ENCODE measurements at places on chromosomes 2 and 18.

DNA sequence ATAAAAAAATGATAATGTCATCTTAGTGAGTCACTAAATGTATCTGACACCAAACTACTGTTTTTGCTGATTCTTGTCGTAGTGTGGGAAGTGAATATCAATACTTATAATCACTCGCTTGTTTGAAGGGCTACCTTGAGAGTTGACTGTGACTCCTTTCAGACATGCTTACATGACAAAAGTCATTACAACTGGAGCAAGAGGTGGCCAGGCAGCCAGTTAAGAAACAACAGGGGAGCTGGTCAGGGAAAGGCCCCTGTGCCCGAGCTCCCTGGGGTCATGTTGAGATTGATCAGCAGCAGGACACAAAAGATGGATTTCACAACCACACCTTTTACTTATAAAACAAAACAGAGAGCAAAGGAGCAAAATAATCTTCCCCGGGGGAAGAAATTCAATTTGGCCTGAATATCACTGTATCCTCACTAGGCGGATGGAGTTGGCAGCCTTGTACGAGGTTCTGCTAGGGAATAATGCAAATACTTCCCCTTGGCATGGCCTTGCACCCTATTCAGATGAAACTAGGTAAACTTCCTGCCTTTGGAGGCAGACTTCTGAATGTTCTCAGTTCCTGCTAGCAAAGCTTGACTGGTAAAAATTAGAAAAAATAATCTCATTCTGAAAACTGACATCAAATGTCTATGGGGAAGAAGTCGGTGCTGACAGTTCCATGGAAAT lies 101.2 kb downstream of the DYNC1I2 start:
- DNase-seq: no peak

DNA sequence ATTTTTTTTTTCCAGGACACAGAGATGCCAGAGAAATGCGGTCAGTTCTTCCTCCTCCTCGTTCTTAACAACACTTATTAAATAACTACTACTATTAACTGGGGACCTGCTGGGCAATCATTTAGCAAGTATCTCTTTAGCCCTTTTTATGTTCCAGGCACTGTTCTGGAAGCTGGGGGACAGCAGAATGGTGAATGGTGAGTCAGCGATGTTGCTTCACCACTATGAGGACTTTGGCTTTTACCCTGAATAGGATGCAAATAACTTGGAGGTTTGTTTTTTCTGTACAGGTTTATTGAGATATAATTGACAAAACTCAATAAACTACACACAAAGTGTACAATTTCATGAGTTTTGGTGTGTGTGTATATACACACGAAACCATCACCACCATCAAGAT lies 179.9 kb upstream of the MSH6 start:
- DNase-seq: no peak

DNA sequence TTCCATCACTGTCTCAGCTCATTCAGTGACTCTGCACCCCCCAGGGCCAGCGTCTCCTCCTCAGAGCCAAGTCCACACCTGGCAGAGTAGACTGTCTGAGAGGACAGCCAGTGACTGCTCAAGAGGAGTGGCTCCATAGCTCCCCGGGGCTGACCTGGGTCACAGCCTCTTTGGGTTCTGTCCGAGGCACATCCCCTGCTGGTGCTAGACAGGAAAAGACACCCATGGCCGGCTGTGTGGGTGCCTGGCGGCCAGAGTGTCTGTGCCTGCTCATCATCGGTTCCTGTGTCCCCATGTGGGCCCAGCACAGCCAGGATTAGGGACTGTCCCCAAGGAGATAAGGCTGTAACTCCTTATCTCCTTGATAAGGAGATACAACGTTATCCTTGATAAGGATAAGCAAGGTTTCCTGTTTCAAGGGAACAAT lies 3.5 kb upstream of the CROCC2 start:
- DNase-seq: no peak

GRCh38 chr2:173963323-173963816 lies 1.8 kb downstream of the SP3 start:
- DNase-seq: no peak

GRCh38 chr2:191174442-191174841 lies 23.6 kb upstream of the STAT4 start:
- DNase-seq: no peak

- no peak for DNase-seq
Observed at GRCh38 chr2:11457935-11458334, 8.0 kb downstream of the E2F6 start.

DNA sequence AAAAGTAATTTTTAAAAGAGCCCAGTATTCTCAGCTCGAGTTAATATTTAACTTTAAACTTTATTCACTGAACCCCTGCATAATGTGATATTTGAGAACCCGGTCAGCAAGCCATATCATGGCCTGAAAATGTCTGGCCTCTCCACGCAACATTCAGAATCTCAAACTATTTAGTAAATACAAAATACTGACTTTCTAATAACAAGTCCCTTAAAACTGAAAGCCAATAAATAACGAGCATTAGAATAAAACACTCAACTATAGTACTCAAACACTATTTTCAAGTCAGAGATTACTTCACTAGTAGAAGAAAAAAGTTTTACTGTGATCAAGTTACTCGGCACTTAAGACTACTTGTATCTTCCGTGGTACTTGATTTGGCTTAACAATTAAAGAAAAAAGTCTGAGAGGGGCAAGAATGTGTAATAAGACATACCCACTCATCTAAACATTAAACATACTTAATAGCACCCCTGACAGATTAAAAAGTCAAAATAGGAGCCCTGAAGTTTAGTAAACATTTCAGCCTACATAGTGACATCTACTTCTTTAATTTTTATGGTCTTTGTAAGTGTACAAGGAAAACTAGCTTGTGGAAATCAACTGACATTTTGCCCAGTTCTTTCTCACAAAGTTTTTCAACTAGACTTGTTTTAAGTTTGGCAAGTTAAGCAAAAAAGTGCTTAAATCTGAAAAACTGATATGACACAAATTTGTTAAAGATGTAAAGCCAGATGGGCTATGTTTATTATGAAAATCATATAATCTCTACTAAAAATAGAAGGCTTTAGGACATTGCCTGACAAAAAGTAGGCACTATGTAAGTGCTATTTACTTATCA lies 38.2 kb downstream of the RTN4 start:
- DNase-seq: no peak

- DNase-seq: no peak
Observed at GRCh38 chr2:33597026-33597425, 2.1 kb downstream of the FAM98A start.

GRCh38 chr2:37648331-37649011 lies 23.0 kb downstream of the CDC42EP3 start:
- DNase-seq: no peak

DNA sequence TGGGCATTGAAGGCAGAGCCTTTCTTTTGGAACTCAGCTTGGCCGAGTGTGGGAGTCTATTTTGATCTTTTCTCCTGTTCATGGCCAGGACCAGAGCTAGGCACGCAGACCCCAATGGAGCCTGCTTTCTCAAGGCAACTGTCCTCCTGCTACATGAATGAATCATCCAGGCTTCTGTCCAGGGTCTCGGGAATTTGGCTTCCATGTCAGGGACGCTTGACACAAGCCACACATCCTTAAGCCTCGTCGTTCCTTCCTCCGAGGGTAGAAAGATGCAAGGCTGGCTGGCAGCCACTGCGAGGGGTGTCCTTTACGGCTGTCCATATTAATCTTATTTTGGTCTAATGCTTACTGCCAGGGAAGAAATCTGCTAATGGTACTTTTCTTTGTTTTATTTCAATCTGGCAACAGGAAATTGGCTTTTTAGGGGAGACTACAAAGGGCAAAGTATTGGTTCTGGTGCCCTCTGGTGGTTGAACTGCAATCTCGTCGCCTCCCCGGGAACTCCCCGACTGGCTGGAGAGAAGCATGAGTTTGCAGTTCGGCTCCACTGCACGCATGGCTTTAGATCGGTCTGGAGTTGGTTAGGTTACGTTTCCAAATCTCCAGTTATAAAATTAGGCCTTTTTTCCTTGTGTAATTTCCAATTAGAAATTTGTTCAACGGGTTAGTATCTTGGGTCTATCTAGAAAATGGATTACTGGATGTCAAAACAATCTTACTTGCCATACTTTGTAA lies 135.2 kb downstream of the ALPK2 start:
- no peak for DNase-seq

DNA sequence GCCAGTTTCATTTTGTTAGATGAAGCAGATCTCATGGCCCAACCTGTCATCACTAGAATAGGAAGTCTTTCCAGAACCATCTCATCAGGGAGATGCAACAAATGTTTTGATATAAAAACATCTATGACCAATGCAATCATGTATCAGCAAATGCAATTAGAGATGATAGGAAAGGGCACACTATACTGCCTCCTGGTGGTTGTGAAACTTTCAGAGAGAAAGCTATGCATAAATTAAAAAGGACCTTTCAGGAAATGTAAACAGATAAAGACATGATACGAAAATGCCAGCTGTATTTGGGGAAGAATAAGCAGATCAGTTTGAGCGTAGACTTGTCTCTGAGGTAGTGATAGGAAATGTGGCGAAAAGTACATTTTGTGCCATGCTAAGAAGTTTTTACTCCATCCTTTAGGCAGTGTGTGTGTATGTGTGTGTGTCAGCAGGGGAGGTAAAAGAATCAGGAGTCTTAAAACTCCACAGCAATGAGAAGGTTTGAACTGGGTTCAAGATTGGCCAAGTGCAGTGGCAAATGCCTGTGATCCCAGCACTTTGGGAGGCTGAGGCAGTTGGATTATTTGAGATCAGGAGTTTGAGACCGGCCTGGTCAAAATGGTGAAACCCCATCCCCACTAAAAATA lies 479.3 kb downstream of the CPS1 start:
- DNase-seq: no peak

DNA sequence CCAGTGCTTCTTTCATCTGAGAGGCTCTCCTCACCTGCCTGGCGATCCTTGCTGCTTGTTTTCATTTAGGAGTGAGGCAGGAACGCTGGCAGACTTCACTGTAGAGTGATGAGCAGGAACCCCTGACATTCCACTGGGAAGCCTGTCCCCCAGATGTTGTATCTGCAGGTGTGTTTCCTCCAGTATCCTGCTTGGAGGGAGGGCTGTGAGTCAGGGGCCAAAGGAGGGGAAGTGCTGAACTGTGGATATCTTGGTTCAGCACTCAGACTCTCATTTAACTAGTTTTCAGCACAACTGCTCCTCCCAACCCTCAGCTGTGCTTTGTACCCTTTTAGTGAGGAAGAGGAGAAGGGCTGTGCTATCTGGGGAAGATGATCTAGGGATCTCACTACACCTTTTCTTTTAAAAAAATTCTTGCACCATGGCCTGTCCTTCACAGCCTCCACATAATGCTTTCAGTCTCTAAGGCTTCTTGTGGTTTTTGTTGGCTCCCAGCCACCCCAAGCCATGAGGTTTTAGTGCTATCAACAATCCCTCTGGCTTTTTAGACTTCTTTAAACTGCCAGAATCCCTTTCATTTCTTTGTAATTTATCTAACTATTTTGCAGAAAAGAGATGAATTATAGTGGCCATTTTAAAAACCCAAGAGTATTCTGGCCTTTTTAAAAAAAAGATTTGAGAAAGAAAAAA lies 11.2 kb downstream of the ANKAR start:
- no peak for DNase-seq

GRCh38 chr2:70192516-70192915 lies 1.7 kb upstream of the C2orf42 start:
- DNase-seq: no peak

GRCh38 chr2:190862571-190862991 lies 18.0 kb upstream of the GLS start:
- DNase-seq: no peak

DNA sequence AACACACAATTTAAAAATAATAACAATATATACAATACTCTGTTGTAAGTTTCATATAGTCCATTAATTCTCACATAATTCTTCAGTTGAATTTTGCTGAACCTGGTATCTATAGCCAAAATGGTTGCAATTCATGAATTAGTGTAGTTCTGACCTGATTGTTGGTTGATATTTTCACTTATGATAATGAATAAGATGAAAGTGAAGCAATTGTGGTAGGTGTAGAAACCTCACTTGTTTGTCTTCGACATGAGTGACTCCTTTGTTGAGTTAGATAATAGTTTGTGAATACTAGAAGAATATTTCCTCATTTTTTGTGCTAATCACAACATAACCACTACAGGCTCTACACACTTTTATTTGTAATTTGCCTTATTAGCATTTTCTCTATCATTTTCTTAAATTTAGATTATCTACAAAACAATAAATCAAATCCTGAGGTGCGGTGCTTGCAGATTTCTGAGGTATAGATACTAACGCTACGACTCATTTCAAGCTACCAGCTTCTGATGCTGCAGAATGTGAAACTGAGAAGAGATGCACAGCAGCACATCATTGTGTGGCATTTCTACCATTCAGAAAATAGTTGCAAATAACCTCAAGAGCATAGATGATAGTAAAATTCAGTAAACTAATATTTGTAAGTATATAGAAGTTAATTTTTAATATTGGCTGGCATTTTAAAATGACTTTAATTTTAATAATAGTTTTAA lies 117.9 kb downstream of the KCNH7 start:
- no peak for DNase-seq

- DNase-seq: no peak
Observed at GRCh38 chr18:52459890-52460289, 119.9 kb downstream of the DCC start.

DNA sequence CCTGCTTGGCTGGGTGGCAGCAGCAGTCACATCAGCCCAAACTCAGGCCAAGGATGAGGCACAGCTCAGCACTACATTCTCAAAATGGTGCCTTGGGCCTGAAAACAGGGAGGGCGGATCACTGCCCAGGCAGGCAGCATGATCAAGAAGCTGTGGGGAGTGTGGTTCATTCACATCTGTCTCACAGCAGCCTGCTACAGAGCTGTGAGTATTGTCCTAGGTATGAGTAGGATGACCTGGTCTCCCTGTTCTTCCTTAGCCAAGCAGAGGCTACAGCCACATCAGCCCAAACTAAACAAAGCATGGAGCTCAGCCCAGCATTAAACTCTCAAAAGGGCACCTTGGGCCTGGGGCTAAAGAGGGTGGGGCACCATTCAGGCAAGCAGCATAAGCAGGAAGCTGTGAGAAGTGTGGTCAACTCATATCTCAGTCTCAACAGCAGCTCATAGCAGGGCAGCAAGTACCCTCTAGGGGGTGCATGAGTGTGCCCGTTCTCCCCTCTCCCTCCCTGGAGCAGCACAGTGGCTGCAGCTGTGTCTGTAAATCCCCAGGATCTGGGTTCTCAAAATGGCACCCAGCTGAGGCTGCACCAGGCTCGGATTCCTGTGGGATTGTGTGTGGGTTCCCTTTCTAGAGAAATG lies 139.6 kb downstream of the TRABD2A start:
- DNase-seq: no peak

- no peak for DNase-seq
Observed at GRCh38 chr2:144894612-144895599, 375.0 kb upstream of the ZEB2 start.

GRCh38 chr2:48092846-48093803 lies 186.8 kb upstream of the FBXO11 start:
- no peak for DNase-seq

DNA sequence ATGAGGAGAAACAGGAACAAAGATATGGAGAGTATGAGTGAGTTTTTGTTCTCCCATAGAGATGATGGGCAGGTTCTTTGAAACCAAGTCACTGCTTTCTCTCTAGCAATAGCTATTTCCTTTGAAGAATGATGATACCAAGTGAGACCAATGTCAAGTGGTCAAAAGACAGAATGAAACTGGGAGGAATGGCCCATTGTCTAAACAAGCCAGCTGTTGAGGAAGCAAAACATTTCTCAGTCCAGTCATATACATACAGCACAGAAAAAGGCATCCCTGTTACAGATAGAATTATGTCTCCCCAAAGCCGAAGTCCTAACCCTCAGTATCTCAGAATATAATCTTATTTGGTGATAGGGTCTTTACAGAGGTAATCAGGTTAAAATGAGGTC lies 66.1 kb upstream of the EPC2 start:
- DNase-seq: no peak

GRCh38 chr2:121532347-121532766 lies 1.7 kb downstream of the RNU4ATAC start:
- no peak for DNase-seq
